Glutamatergic neuron (in vitro differentiated cells): ENCODE measurements at places on chromosomes 4 and X.

DNA sequence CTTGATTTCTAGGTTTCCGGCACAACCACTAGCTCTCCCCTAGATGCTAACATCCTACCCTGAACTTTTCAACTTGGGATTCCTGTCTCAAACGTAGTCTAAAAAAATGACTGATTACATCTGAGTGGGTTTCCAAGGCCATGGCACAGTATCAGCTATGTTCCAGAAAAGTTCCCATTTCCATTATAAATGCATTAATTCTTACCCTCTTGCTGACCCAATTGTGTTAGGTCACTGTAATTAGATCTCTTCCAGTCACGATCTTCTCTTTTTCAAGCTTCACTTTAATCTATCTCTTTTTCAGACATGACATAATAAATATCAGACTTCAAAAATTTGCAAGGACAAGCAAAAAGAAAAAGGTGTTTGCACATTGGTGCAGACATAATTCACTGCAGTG is 50.6 kb upstream of the PDE5A start:
- no peak overlapping the region for H3K27ac ChIP-seq
- no peaks in the 10 kb centered on the region for H3K36me3 ChIP-seq
- H3K27me3 ChIP-seq: no peaks in the 10 kb centered on the region
- no peak for DNase-seq
- no peaks in the 10 kb centered on the region for H3K4me1 ChIP-seq

DNA sequence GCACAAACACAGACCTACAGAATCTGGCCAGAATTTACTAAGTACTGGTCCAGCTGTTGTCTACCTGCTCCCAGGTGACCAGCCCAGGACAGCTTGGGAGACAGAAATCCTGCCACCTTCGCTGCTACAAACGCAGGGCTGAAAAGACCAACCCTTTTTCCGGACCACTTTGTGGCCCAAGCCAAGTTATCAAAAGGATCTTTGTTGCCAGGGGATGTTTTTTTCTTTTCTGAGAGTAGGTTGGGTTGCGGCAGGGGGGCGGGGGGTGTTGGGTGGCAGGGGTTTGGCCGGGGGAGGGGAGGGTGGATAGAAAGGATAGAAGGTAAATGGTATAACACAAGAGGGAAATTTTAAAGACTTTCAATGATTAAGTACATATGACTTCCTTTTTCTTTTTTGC is 63.4 kb downstream of the STOX2 start:
- no peak overlapping the region for H3K4me3 ChIP-seq
- no peak for DNase-seq
- peaks cover 37% of the 10 kb centered on the region for H3K4me1 ChIP-seq
- no peaks in the 10 kb centered on the region for H3K27me3 ChIP-seq
- H3K36me3 ChIP-seq: peaks cover 17% of the 10 kb centered on the region

GRCh38 chr4:11566444-11567022 is 137.8 kb upstream of the HS3ST1 start:
- no peaks in the 10 kb centered on the region for H3K27me3 ChIP-seq
- no peak overlapping the region for H3K4me3 ChIP-seq
- H3K36me3 ChIP-seq: no peaks in the 10 kb centered on the region
- DNase-seq: no peak
- H3K4me1 ChIP-seq: no peaks in the 10 kb centered on the region

DNA sequence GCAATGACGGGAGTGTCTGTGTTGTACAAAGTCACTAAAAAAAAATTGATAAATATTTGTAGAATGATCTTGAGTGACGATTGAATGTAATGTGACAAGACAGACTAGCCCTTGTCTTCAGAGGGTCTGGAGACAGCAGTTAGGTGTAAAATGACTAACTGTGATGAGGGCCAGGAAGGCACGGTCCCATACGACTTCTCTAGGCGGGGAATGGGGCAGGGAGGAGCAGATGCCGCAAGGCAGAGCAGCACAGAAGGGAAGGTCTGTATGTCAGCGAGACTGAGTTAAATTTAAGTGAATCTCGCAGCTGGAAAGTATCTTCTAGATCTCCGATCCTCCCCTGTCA is 405 bp downstream of the CENPE start:
- H3K27me3 ChIP-seq: no peaks in the 10 kb centered on the region
- no peaks in the 10 kb centered on the region for H3K36me3 ChIP-seq
- peak overlapping the region; percentile 95 for H3K4me3 ChIP-seq
- peaks cover 4% of the 10 kb centered on the region for H3K4me1 ChIP-seq
- DNase-seq: no peak

- H3K4me3 ChIP-seq: no peak overlapping the region
- no peak for DNase-seq
- H3K36me3 ChIP-seq: no peaks in the 10 kb centered on the region
- no peak overlapping the region for H3K27ac ChIP-seq
- peaks cover 2% of the 10 kb centered on the region for H3K4me1 ChIP-seq
Measured at GRCh38 chr4:120158046-120158445, 91.4 kb upstream of the MAD2L1 start.

- H3K27ac ChIP-seq: peak within 1 kb of the TSS; percentile 1
- H3K4me1 ChIP-seq: peaks cover 4% of the 10 kb centered on the region
- peaks cover 6% of the 10 kb centered on the region for H3K27me3 ChIP-seq
- peak; percentile 44 for DNase-seq
Measured at GRCh38 chr4:76897536-76898384, at the start of gene SOWAHB. TSS of gene SOWAHB (minus strand) at chr4:76898144. CDS start at chr4:76897849, 295 bp downstream.

- H3K4me1 ChIP-seq: no peaks in the 10 kb centered on the region
- H3K27ac ChIP-seq: no peak overlapping the region
- H3K27me3 ChIP-seq: no peaks in the 10 kb centered on the region
- no peak for DNase-seq
- H3K36me3 ChIP-seq: no peaks in the 10 kb centered on the region
Measured at GRCh38 chr4:19472666-19473065, 779.0 kb upstream of the SLIT2 start.

DNA sequence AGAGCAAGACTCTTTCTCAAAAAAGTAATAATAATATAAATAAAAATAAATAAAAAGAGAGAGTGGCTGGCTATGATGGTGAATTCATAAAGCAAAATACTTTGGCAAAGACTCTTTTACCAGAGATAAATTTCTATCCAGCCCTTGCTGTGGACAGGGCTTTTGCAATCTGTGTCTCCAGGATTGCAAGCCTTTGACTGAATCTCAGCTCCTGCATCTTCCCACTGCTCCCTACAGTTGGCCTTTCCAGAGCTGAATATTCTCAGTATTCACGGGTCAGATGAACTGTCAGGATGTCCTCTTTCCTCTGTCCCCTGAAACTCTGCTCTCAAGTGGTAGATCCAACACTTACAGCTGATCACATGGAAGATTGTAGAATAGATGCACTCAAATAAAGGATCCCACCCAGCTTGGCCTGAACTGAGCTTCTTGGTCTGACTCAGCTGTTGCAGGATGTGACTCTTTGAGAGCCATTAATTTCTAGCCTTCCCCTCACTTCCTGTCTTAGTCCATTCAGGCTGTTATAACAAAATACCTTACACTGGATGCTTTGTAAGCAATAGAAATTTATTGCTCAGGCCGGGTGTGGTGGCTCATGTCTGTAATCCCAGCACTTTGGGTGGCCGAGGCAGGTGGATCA is 123.4 kb upstream of the GUCY1A1 start:
- no peak overlapping the region for H3K27ac ChIP-seq
- no peak overlapping the region for H3K4me3 ChIP-seq
- H3K27me3 ChIP-seq: peaks cover 1% of the 10 kb centered on the region
- no peaks in the 10 kb centered on the region for H3K36me3 ChIP-seq

- no peak overlapping the region for H3K27ac ChIP-seq
- H3K4me1 ChIP-seq: no peaks in the 10 kb centered on the region
- no peak overlapping the region for H3K4me3 ChIP-seq
- peaks cover 5% of the 10 kb centered on the region for H3K36me3 ChIP-seq
- no peaks in the 10 kb centered on the region for H3K27me3 ChIP-seq
Measured at GRCh38 chr4:60404027-60404426, 796.1 kb upstream of the ADGRL3 start.

GRCh38 chr4:7771541-7772507 is 167.8 kb downstream of the AFAP1 start:
- DNase-seq: no peak
- H3K4me1 ChIP-seq: peaks cover 52% of the 10 kb centered on the region
- peaks cover 15% of the 10 kb centered on the region for H3K36me3 ChIP-seq
- H3K27ac ChIP-seq: peak overlapping the region; percentile 20

DNA sequence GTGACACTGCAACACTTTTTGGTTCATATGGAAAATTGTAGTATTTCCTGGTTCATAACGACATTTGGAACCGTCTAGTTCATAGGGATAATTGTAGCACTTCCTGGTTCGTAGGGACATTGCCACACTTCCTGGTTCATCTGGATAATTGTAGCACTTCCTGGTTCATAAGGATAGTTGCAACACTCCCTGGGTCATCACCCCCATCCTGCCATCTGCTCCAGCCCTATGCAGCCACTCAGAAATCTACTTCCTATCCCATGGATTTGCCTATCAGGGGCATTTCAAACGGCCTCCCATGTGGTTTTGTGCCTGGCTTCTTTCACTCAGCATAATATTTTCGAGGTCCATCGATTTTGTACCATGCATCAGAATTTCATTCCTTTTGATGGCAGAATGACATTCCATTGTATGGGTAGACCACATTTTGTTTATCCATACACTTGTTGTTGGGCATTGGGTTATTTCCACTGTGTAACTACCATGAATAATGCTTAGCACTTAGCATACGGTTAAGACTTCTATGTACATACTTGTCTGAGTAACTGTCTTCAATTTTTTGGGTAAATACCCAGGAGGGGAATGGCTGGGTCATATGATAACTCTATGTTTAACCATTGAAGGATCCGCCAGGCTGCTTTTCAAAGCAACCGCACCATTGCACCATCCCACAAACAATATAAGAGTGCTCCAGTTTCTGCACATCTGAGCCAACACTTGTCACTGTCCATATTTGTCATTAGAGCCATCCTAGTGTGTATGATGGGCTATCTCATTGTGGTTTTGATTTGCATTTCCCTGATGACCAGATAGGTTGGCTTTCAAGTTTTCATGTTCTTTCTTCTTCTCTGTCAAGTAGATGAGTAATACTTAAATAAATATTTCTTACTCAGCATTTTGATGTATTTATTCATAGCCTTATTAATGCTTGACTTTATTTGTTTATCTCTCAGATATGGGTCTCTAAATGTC is 58.3 kb upstream of the CD99 start:
- no peak overlapping the region for H3K4me3 ChIP-seq
- H3K27ac ChIP-seq: no peak overlapping the region
- no peaks in the 10 kb centered on the region for H3K4me1 ChIP-seq
- H3K36me3 ChIP-seq: peaks cover 5% of the 10 kb centered on the region
- DNase-seq: no peak
- H3K27me3 ChIP-seq: peaks cover under 1% of the 10 kb centered on the region

- no peak overlapping the region for H3K4me3 ChIP-seq
- no peaks in the 10 kb centered on the region for H3K36me3 ChIP-seq
- no peak overlapping the region for H3K27ac ChIP-seq
- peaks cover 3% of the 10 kb centered on the region for H3K4me1 ChIP-seq
Measured at GRCh38 chrX:13167481-13168231, 123.2 kb upstream of the FAM9C start.

DNA sequence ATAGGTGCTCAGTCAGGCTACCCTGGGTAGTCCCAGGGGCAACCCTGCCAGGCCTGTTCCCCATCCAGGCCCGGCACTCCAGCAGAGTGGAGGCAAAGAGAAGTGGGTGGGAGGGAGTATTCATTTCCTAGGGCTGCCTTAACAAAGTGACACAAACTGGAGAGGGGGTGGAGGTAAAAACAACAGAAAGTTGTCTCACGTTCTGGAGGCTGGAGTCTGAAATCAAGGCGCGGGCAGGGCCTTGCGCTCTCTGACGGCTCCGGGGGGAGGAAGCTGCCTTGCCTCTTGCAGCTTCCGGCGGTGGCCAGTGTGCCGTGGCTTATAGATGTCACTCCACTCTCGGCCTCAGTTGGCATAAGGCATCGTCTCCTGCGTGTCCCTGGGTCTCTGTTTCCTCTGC is 90.8 kb downstream of the DCTD start:
- DNase-seq: no peak
- peaks cover 4% of the 10 kb centered on the region for H3K36me3 ChIP-seq
- H3K27ac ChIP-seq: peak overlapping the region; percentile 33
- H3K4me3 ChIP-seq: peak overlapping the region; percentile 20
- H3K4me1 ChIP-seq: peaks cover 28% of the 10 kb centered on the region
- H3K27me3 ChIP-seq: peaks cover 4% of the 10 kb centered on the region

GRCh38 chr4:164512124-164512523 is 241.8 kb upstream of the SMIM31 start:
- H3K36me3 ChIP-seq: no peaks in the 10 kb centered on the region
- no peaks in the 10 kb centered on the region for H3K4me1 ChIP-seq
- no peak overlapping the region for H3K27ac ChIP-seq
- no peaks in the 10 kb centered on the region for H3K27me3 ChIP-seq

GRCh38 chr4:102036016-102036415 is 245.5 kb downstream of the BANK1 start:
- peaks cover under 1% of the 10 kb centered on the region for H3K27me3 ChIP-seq
- no peak for DNase-seq
- no peak overlapping the region for H3K4me3 ChIP-seq
- H3K4me1 ChIP-seq: peaks cover 11% of the 10 kb centered on the region
- peak overlapping the region; percentile 62 for H3K27ac ChIP-seq
- no peaks in the 10 kb centered on the region for H3K36me3 ChIP-seq

GRCh38 chr4:88623097-88623496 is 30.8 kb downstream of the HERC3 start:
- no peak overlapping the region for H3K4me3 ChIP-seq
- H3K27me3 ChIP-seq: no peaks in the 10 kb centered on the region
- H3K36me3 ChIP-seq: no peaks in the 10 kb centered on the region
- DNase-seq: no peak
- H3K4me1 ChIP-seq: no peaks in the 10 kb centered on the region

- H3K4me3 ChIP-seq: no peak overlapping the region
- H3K27me3 ChIP-seq: no peaks in the 10 kb centered on the region
- DNase-seq: no peak
- no peak overlapping the region for H3K27ac ChIP-seq
- no peaks in the 10 kb centered on the region for H3K36me3 ChIP-seq
Measured at GRCh38 chr4:54999003-54999402, 126.4 kb downstream of the KDR start.

GRCh38 chrX:154327038-154327820 is 31.6 kb downstream of the TKTL1 start:
- peaks cover 3% of the 10 kb centered on the region for H3K4me1 ChIP-seq
- no peak overlapping the region for H3K4me3 ChIP-seq
- no peak for DNase-seq
- no peaks in the 10 kb centered on the region for H3K27me3 ChIP-seq
- H3K27ac ChIP-seq: no peak overlapping the region
- no peaks in the 10 kb centered on the region for H3K36me3 ChIP-seq

DNA sequence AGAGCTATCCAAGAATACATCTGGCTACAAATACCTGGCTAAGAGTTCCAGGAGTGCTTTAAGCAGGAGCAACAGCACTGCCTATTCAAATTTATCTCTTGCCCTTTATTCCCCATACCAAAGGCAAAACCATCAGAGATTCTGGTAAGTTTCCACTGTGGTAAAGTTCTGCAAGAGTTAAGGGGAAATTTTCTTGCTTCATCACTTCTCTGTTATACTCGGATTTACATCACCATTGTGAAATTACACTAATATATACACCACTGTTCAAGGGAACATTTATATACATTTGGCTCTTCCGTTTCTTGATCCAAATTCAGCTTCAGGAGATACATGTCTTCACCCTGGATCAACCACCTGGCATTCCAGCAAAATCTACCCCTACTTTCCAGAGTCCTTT is 70.8 kb upstream of the PTPN13 start:
- peaks cover 13% of the 10 kb centered on the region for H3K36me3 ChIP-seq
- no peak overlapping the region for H3K4me3 ChIP-seq
- DNase-seq: no peak
- H3K4me1 ChIP-seq: no peaks in the 10 kb centered on the region
- H3K27me3 ChIP-seq: no peaks in the 10 kb centered on the region
- H3K27ac ChIP-seq: no peak overlapping the region
